ENCODE measurements at places on chromosomes 7 and 10. TPM values are rescaled to one million over a fixed set of nuclear protein-coding genes. Genes with fewer than 3 reads are reported as not detected.

Gene FOXI2
- not detected for polyA plus RNA-seq

Gene FAM221A
- 0.94 TPM for polyA plus RNA-seq

Gene HSPA12A
- polyA plus RNA-seq = 16.9 TPM

Gene PDE1C
- polyA plus RNA-seq = 8.5 TPM

Gene MAGI2
- polyA plus RNA-seq = 0.53 TPM

Gene HOXA3
- 5.8 TPM for polyA plus RNA-seq

Gene ANLN
- polyA plus RNA-seq = 70.9 TPM

Gene GPR26
- polyA plus RNA-seq = not detected

Gene VAX1
- 0.68 TPM for polyA plus RNA-seq

Gene DRGX
- polyA plus RNA-seq = not detected

Gene STEAP1
- polyA plus RNA-seq = 21.0 TPM

Gene BHLHA15
- polyA plus RNA-seq = 0.23 TPM

Gene NEUROD6
- polyA plus RNA-seq = not detected

Gene C7orf57
- polyA plus RNA-seq = 0.09 TPM

Gene CALN1
- polyA plus RNA-seq = not detected

All from A549 (cell line).